ENCODE measurements at places on chromosomes 11 and 22.
A peak's percentile ranks its signal among the peaks of the same experiment; 100 is the strongest.

DNA sequence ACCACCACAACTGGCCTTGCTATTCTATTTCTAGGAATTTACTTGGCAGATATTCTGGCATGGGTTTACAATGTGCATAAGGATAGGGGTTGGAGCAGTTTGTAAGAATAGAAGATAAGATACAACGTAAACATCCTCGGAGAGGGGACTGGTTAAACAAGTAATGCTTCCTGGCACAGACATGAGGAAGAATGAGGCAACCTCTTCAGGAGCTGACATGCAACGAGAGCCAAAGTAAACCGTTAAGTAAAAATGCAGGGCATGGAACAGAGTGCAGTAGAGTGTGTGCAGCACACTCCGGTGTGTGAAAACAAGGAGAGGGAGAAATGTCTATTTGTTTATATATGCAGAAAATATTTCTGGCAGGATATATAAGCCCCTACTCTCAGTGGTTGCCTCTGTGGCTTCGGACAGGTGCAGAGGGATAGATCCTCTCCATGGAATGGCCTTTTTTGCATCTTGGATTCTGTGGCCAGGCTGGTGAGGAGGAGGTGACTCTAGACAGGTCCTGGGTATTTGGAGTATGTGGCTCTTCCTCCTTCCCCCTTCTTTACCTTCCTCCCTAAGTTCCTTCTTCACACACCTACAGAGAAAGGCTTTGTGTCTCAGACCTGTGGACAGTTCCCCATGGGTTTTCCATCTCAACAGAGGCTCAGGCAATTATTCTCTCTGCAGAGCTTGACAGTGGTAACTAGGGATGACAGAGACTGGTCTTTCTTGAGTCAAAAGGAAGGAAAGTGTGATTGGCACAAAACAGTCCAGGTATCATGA, 2.5 kb downstream of the RAB36 start:
- no peak overlapping the region for H3K4me3 ChIP-seq
- no peak overlapping the region for H3K27ac ChIP-seq
- no peaks in the 10 kb centered on the region for H3K36me3 ChIP-seq

GRCh38 chr11:36023922-36024321, 80.1 kb downstream of the LDLRAD3 start:
- H3K27ac ChIP-seq = no peak overlapping the region
- no peaks in the 10 kb centered on the region for H3K27me3 ChIP-seq
- no peaks in the 10 kb centered on the region for H3K36me3 ChIP-seq
- no peak for DNase-seq
- no peaks in the 10 kb centered on the region for H3K4me1 ChIP-seq
- no peak overlapping the region for H3K4me3 ChIP-seq

GRCh38 chr11:45859661-45860140, 12.4 kb downstream of the CRY2 start:
- no peaks in the 10 kb centered on the region for H3K27me3 ChIP-seq
- no peaks in the 10 kb centered on the region for H3K4me1 ChIP-seq
- no peaks in the 10 kb centered on the region for H3K36me3 ChIP-seq
- no peak overlapping the region for H3K27ac ChIP-seq
- DNase-seq = no peak

- H3K27ac ChIP-seq = no peak overlapping the region
- H3K4me3 ChIP-seq = no peak overlapping the region
- H3K36me3 ChIP-seq = no peaks in the 10 kb centered on the region
- no peak for DNase-seq
These were observed 28.8 kb downstream of the FAT3 start for GRCh38 chr11:92253421-92253820.

DNA sequence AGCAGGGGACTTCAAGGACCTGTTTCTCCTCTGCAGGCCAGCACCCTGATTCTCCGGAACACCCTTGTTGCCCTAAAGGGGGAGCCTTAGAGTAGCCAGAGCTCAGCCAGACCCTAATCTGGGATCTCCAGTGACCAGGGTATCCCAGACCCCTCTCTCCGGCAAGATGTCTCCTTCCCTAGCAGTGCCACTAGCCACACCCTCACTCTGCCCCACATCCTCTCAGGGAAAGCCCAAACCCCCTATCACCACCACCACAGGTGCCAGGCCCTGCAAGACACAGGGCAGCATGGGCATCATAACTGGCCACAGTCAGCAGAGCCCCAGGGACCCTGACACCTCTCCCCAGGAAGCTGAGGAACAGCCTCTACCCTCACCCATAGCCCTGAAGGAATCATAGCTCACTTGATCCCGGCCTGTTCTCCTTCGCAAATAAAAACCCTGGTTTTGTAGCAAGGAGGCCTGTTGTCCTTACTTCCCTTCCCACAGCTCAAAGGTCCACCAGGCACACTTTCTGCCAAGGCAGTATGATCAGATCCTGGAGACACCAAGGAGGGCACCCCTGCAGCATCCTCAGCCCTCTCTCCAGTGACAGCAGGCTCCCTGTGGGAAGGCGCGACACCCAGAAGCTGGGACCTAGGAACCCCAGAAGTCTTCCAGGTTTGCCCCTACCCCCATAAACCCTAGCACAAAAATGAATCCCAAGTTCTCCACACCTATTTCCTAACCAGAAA, 4.6 kb downstream of the CFL1 start:
- DNase-seq = peak; percentile 48
- no peaks in the 10 kb centered on the region for H3K27me3 ChIP-seq
- H3K27ac ChIP-seq = no peak overlapping the region
- H3K4me3 ChIP-seq = no peak overlapping the region
- peaks cover 45% of the 10 kb centered on the region for H3K36me3 ChIP-seq
- peaks cover 10% of the 10 kb centered on the region for H3K4me1 ChIP-seq

DNA sequence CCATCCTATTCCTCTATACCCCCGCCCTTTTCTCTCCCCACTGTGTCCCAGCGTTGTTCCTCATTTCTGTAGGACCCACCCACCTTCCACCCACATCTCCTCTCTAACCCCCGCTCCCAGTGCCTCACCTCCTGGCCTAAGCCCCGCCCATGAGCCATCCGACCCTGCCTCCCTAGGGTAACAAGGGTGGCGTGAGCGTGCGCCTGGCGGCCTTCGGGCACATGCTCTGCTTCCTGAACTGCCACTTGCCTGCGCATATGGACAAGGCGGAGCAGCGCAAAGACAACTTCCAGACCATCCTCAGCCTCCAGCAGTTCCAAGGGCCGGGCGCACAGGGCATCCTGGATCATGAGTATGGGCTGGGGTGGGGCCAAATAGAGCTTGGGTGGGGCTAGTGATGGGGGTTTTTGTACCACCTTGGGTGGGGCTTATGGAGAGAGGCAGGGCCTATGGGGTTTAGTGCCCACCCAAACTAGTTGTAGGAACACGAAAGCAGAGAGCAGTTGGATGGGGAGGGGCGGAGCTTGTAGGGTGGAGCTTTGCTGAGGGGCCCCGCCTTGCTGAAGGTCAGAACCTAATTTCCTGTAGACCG, 4.5 kb downstream of the INPP5J start:
- peaks cover 40% of the 10 kb centered on the region for H3K4me1 ChIP-seq
- no peaks in the 10 kb centered on the region for H3K36me3 ChIP-seq
- no peak overlapping the region for H3K27ac ChIP-seq
- DNase-seq = peak; percentile 95

GRCh38 chr22:49193901-49194465, 633.7 kb downstream of the BRD1 start:
- DNase-seq = no peak
- H3K27me3 ChIP-seq = no peaks in the 10 kb centered on the region
- no peak overlapping the region for H3K27ac ChIP-seq
- no peak overlapping the region for H3K4me3 ChIP-seq
- H3K36me3 ChIP-seq = no peaks in the 10 kb centered on the region

- peak; percentile 74 for DNase-seq
- no peaks in the 10 kb centered on the region for H3K4me1 ChIP-seq
- H3K4me3 ChIP-seq = no peak overlapping the region
- H3K27ac ChIP-seq = no peak overlapping the region
- H3K27me3 ChIP-seq = no peaks in the 10 kb centered on the region
- no peaks in the 10 kb centered on the region for H3K36me3 ChIP-seq
These were observed 10.1 kb upstream of the OR4A15 start for GRCh38 chr11:55357560-55358184.

GRCh38 chr11:113571531-113571930, 96.3 kb upstream of the DRD2 start:
- no peak overlapping the region for H3K27ac ChIP-seq
- H3K27me3 ChIP-seq = no peaks in the 10 kb centered on the region
- H3K4me1 ChIP-seq = peaks cover 26% of the 10 kb centered on the region

- H3K4me1 ChIP-seq = no peaks in the 10 kb centered on the region
- no peak overlapping the region for H3K4me3 ChIP-seq
- no peaks in the 10 kb centered on the region for H3K27me3 ChIP-seq
These were observed 7.6 kb downstream of the KLHL35 start for GRCh38 chr11:75425422-75425821.

DNA sequence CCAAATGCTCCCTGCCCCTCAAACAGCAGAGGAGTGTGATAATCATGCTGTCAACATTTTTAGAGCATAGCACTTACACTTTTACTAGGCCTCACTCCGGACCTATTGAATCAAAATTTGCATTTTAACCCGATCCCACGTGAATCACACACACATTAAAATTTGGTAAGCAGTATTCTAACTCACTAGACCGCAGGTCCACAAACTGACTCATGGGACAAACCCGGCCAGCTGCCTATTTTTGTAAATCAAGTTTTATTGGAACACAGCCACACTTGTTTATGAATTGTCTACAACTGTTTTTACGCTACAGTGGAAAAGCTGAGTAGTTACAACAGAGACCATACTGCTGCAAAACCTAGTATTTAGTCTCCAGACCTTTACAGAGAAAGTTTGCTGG, 43.3 kb downstream of the SNX19 start:
- DNase-seq = no peak
- H3K27me3 ChIP-seq = no peaks in the 10 kb centered on the region
- H3K4me1 ChIP-seq = no peaks in the 10 kb centered on the region
- H3K36me3 ChIP-seq = no peaks in the 10 kb centered on the region
- H3K4me3 ChIP-seq = no peak overlapping the region

GRCh38 chr11:72421351-72421750, 13.0 kb downstream of the CLPB start:
- H3K36me3 ChIP-seq = no peaks in the 10 kb centered on the region
- H3K4me1 ChIP-seq = peaks cover 18% of the 10 kb centered on the region
- H3K27ac ChIP-seq = no peak overlapping the region
- no peak for DNase-seq
- no peaks in the 10 kb centered on the region for H3K27me3 ChIP-seq

GRCh38 chr11:77402218-77402556, 71.7 kb downstream of the PAK1 start:
- H3K36me3 ChIP-seq = no peaks in the 10 kb centered on the region
- H3K27ac ChIP-seq = no peak overlapping the region
- H3K4me3 ChIP-seq = no peak overlapping the region
- H3K4me1 ChIP-seq = peaks cover 8% of the 10 kb centered on the region
- H3K27me3 ChIP-seq = no peaks in the 10 kb centered on the region

DNA sequence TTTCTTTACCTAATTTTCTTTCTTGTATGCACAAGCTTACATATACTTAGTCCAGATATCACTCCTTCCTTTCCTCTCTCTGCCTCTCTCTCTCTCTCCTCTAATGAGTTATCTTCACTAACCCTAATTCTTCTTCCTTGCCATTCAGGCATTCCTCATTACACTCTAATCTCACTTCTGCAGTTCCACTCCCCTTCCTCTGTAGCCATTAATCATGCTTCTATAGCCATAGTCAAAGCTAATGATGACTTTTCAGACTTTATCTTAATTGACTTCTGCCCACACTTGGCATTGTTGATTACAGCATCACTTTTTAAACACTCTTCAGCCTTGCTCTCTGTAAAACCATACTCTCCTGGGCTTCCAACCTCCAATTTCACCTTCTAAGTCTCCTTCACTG, 35.3 kb upstream of the SC5D start:
- H3K4me3 ChIP-seq = no peak overlapping the region
- H3K27ac ChIP-seq = no peak overlapping the region
- no peak for DNase-seq
- H3K36me3 ChIP-seq = no peaks in the 10 kb centered on the region
- no peaks in the 10 kb centered on the region for H3K4me1 ChIP-seq

- H3K4me3 ChIP-seq = no peak overlapping the region
- no peak for DNase-seq
- H3K36me3 ChIP-seq = no peaks in the 10 kb centered on the region
- no peaks in the 10 kb centered on the region for H3K4me1 ChIP-seq
- H3K27me3 ChIP-seq = no peaks in the 10 kb centered on the region
These were observed 332.7 kb downstream of the CASP12 start for GRCh38 chr11:104565583-104565961.

GRCh38 chr11:117902001-117902845, 25.8 kb upstream of the FXYD6 start:
- no peak overlapping the region for H3K4me3 ChIP-seq
- DNase-seq = no peak
- H3K27ac ChIP-seq = no peak overlapping the region
- no peaks in the 10 kb centered on the region for H3K36me3 ChIP-seq
- H3K4me1 ChIP-seq = peaks cover 3% of the 10 kb centered on the region
- H3K27me3 ChIP-seq = no peaks in the 10 kb centered on the region

- H3K36me3 ChIP-seq = peaks cover 2% of the 10 kb centered on the region
- no peaks in the 10 kb centered on the region for H3K27me3 ChIP-seq
- no peak overlapping the region for H3K4me3 ChIP-seq
- no peaks in the 10 kb centered on the region for H3K4me1 ChIP-seq
- H3K27ac ChIP-seq = no peak overlapping the region
These were observed 821 bp downstream of the GAL3ST1 start for GRCh38 chr22:30573594-30574094.

GRCh38 chr11:71987521-71987920, 11.2 kb upstream of the IL18BP start:
- H3K36me3 ChIP-seq = no peaks in the 10 kb centered on the region
- H3K4me1 ChIP-seq = peaks cover 15% of the 10 kb centered on the region
- H3K4me3 ChIP-seq = no peak overlapping the region

GRCh38 chr11:38159038-38159437, 1561.0 kb upstream of the RAG2 start:
- no peak for DNase-seq
- no peaks in the 10 kb centered on the region for H3K36me3 ChIP-seq
- H3K27ac ChIP-seq = no peak overlapping the region
- no peak overlapping the region for H3K4me3 ChIP-seq

- peaks cover 9% of the 10 kb centered on the region for H3K4me1 ChIP-seq
- H3K4me3 ChIP-seq = no peak overlapping the region
- H3K27me3 ChIP-seq = no peaks in the 10 kb centered on the region
These were observed 25.9 kb downstream of the OTOG start for GRCh38 chr11:17572791-17573460.

DNA sequence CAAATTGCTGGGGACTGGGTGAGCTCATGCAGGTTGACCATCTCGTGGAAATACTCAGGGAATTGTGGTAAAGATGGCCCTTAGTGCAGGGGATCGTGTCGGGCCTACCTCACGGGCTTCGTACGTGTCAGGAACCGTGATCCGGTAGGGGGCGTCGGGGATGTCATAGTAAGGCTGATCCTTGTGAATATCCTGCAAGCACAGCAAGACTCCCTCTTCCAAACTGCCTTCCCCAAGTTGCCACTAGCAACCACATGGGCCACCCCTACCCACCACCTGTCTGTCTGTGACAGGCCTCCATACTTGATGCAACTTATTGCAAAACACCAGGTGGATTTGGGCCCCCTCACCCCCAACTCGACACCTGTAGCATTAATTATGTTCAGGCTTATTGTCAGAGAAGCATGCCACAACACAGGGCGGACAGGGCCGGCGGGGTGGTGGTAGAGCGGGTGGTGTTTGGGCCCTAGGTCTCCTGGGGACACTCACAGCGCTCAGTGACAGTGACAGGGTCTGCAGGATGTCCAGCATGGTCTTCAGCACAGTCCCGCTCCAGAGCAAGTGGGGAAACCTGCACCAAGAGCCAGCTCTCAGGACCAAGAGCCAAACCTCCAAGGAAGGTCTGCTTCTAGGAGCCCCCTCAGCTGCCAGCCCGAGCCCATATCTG, 22.6 kb upstream of the SERPIND1 start:
- DNase-seq = no peak
- peaks cover 4% of the 10 kb centered on the region for H3K36me3 ChIP-seq
- H3K27me3 ChIP-seq = no peaks in the 10 kb centered on the region
- H3K4me3 ChIP-seq = no peak overlapping the region
- H3K4me1 ChIP-seq = no peaks in the 10 kb centered on the region

Data from Karpas-422 (cell line).